Activated CD4-positive, alpha-beta T cell treated with anti-CD3 and anti-CD28 coated beads, Interleukin-2, amount 10 ng/mL, durations not matched to agents 7 days and 5 days (primary cell): ENCODE measurements at places on chromosomes 2 and 18.
A peak's percentile ranks its signal among the peaks of the same experiment; 100 is the strongest.

DNA sequence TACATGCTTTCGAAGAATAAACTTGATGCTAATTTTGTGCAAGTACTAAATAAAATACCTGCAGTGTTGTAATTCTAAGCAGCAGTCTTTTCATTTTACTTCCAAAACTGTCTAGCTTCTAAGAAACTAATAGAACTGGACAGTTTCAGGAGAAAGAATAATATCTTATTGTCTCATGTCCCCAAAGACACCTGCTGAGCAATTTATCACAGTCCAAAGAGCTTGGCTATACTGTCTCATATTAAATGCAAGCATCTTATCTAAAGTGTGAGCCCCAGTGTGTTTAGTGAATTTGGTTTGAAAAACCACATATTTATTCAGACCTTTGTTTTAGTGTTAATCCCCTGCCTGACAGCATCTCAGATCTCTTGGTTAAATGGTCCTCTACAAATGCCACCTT is 374.3 kb downstream of the TMX3 start:
- no peak overlapping the region for H3K4me3 ChIP-seq
- H3K27me3 ChIP-seq: no peaks in the 10 kb centered on the region
- H3K27ac ChIP-seq: no peak overlapping the region
- DNase-seq: no peak
- H3K4me1 ChIP-seq: no peaks in the 10 kb centered on the region

DNA sequence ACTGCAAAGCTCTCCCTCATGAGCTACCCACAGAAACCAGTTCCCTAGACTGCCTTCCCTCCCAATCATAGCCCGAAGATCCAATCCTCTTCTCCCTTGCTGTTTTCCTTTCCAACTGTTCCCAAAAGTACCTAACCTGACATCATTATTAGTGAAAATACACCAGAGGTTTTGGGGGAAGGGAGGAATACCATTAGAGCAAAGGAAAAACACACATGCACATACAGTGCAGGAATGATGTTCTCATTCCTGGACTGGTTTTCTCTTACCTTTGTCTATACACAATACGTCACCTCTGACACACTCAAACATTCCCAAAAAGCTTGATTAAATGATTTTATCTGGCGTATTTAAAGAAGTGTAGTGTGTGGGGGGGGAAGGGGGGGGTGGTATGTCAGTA is 46.2 kb downstream of the IKZF2 start:
- H3K36me3 ChIP-seq: no peaks in the 10 kb centered on the region
- peaks cover 29% of the 10 kb centered on the region for H3K4me1 ChIP-seq
- DNase-seq: no peak
- H3K27ac ChIP-seq: peak overlapping the region; percentile 2
- H3K27me3 ChIP-seq: peaks cover 2% of the 10 kb centered on the region
- no peak overlapping the region for H3K4me3 ChIP-seq

DNA sequence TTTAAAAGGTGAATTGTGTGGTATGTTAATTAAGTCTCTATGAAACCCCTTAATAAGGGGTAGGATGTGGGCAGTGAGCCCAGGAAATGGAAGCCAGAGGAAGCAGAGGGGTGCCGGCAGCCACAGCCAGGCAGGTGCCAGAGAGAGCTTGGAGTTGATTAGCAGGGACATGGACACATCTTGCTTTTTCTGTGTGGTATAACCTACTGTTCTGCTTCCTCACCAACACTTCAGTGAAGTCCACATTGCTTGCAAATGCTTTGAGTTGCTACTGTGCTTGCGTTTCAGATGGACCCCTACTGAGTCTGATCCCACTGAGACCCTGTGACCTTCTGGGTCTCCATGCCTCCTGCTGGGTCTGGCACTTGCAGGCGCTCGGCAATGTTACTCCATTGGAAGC is 30.3 kb upstream of the ARHGEF4 start:
- no peaks in the 10 kb centered on the region for H3K36me3 ChIP-seq
- DNase-seq: no peak
- H3K27ac ChIP-seq: no peak overlapping the region
- H3K4me3 ChIP-seq: no peak overlapping the region

DNA sequence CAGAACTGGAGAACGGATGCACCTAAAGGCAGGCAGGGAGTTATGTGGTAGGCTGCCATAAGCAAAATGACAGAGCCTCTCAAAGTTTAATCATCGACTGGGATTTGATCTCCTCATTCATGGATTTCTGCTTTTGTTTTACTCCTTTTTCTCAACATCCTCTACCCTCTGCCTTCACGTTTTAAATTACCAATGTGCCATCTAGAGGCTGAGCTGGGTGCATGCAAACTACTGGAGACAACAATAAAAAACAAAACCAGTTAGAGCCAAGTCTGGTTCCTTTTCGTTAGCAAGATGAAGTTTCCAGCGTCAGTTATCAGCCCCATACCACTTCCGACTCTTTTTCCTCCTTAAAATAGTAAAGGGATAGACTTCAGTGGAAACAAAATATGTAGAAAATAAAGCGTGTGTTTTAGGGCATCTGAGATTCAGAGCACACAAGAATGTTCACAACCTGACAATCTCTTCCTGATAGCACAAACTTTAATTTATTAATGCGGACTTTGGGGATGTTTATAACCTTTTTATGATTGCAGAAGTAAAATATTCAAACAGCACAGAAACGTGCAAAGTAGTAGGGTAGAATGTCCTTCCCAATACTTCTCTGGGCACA is 117.0 kb downstream of the LAMA1 start:
- peaks cover 2% of the 10 kb centered on the region for H3K27me3 ChIP-seq
- DNase-seq: no peak
- no peaks in the 10 kb centered on the region for H3K4me1 ChIP-seq
- no peak overlapping the region for H3K4me3 ChIP-seq
- no peaks in the 10 kb centered on the region for H3K36me3 ChIP-seq

- no peaks in the 10 kb centered on the region for H3K36me3 ChIP-seq
- H3K27me3 ChIP-seq: no peaks in the 10 kb centered on the region
- H3K4me1 ChIP-seq: no peaks in the 10 kb centered on the region
Observed at GRCh38 chr2:83282841-83283240, 1176.2 kb downstream of the SUCLG1 start.

- DNase-seq: no peak
- H3K4me3 ChIP-seq: no peak overlapping the region
- no peaks in the 10 kb centered on the region for H3K4me1 ChIP-seq
Observed at GRCh38 chr2:216402751-216403150, 9.5 kb upstream of the SMARCAL1 start.

- peaks cover 3% of the 10 kb centered on the region for H3K4me1 ChIP-seq
- no peak overlapping the region for H3K4me3 ChIP-seq
- no peak overlapping the region for H3K27ac ChIP-seq
- DNase-seq: no peak
- peaks cover 86% of the 10 kb centered on the region for H3K27me3 ChIP-seq
Observed at GRCh38 chr2:44801841-44802776, 139.4 kb upstream of the SIX3 start.

GRCh38 chr2:72915907-72916742 is 1.2 kb upstream of the EMX1 start:
- H3K4me3 ChIP-seq: peak overlapping the region; percentile 49
- H3K27ac ChIP-seq: no peak overlapping the region
- H3K36me3 ChIP-seq: no peaks in the 10 kb centered on the region

GRCh38 chr18:63956755-63957154 is 7.7 kb downstream of the HMSD start:
- H3K27ac ChIP-seq: no peak overlapping the region
- H3K36me3 ChIP-seq: no peaks in the 10 kb centered on the region
- no peak for DNase-seq
- peaks cover 10% of the 10 kb centered on the region for H3K27me3 ChIP-seq
- H3K4me1 ChIP-seq: no peaks in the 10 kb centered on the region
